ENCODE measurements at places on chromosomes 3 and 15.

DNA sequence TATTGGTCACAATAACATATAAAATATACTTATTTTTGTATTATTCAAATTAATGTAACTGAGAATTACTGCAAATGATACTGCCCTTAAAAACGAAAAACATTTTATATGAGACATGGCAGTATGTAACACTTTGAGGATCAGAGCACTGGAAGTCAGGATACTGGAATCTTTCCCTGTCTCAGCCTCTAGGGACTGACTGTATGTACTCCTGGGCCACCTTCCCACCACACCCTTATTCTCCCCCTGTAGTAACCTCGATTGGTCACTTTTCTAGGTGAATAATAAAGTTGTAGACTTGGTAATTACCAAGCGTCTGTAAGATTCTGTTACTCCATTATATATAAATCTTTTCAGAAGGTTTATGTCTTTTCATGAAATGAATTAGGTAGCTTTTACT, 43.0 kb downstream of the LRRC49 start:
- no peak for DNase-seq

DNA sequence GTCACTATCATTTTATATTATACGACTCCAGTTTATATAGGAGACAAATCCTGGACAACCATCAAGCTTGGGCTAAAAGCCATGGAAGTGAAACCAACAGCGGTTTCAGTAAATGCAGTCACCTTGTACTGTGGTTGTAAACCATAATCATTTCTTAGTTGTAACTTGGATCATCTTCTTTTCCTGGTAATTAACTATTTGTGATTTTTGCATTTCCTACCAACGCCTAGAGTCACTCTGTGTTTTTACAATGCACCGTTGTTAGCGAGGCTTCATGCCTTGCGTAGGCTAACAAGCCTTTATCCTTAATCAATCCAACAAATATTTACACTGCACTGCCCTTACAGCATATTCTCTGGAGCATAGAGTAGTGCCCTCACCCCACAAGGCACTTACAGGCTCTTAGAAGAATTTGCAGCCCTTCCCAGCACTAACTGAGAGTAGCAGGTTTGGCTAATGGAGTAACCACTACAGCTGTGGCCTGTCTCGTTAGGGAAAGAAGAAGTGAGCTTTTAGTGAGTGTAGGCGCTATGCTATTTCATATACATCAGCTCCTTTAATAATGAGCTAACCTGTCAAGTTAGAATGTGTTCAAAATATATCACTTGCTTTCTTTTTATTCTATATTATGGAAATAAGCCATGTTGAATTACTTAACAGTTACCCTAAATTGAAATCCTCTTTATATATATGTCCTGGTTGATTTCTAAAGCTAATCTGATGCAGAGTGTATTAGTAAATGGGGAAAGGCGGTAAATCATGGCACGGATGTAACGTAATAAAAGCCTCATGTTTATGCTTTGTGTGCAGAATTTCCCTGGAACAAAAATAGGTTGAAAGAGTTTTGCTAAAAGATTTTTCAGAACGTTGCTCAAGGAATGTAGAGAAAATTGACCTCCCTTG, 62.8 kb downstream of the ABHD2 start:
- no peak for DNase-seq

GRCh38 chr3:34703053-34703452, 904.6 kb downstream of the PDCD6IP start:
- no peak for DNase-seq

GRCh38 chr15:93399121-93399520, 310.1 kb upstream of the RGMA start:
- no peak for DNase-seq

GRCh38 chr3:161744366-161744765, 247.8 kb downstream of the OTOL1 start:
- no peak for DNase-seq

- DNase-seq: no peak
These were observed 9.0 kb downstream of the C2CD4A start for GRCh38 chr15:62075595-62076277.

- no peak for DNase-seq
These were observed 14.3 kb upstream of the SPRED1 start for GRCh38 chr15:38238311-38238710.

DNA sequence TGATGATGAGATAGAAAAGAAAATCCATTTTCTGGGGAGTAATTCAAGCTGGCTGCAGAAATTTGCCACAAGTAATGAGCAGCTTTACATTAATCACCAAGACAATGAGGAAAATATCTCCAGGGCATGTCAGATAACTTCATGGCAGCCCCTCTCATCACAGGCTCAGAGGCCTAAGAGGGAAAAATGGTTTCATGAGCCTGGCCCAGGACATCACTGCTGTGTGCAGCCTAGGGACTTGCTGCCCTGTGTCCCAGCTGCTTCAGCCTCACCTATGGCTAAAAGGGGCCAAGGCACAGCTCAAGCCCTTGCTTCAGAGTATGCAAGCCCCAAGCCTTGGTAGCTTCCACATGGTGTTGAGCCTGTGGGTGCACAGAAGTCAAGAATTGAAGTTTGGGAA, 161.7 kb downstream of the OPA1 start:
- no peak for DNase-seq

GRCh38 chr3:130515755-130516154, 1.2 kb upstream of the COL6A6 start:
- DNase-seq: no peak

GRCh38 chr15:74847432-74847831, 4.5 kb upstream of the ULK3 start:
- no peak for DNase-seq

DNA sequence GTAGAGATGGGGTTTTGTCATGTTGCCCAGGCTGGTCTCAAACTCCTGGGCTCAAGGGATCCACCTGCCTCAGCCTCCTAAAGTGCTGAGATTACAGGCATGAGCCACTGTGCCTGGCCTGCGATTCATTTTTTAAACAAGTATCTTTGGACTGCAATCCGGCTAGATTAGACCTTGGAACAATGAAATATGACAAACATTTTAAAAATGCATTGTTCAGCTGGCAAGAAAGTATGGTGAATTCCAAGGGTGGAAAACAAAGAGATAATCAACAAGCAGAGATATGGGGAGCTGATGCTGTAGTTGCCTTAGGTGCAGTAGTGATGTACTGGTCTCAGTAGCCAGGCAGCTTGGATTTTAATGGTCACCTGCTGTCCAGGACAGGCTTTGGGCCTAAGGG, 95.8 kb upstream of the GOLGA8J start:
- DNase-seq: no peak

DNA sequence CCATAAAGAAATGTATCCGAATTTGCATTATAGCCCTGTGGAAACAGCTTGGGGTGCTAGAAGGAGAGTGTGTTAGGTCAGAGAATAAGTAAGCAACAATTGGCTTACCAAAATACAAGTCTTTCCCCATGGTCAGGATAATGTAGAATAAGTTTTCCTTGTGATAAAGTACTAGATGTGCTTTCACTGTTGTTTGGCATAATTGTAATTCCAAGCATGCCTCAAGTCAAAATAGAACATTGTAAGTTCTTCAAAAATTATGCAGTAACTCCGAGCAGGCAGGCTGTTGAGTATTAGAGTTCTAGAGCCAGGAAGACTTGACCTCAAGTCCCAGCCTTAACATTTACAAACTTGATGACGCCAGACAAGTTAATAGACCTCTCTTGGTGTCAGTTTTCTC, 242.0 kb downstream of the TUSC7 start:
- no peak for DNase-seq

GRCh38 chr15:81015621-81016488, 15.1 kb downstream of the TLNRD1 start:
- DNase-seq: no peak

DNA sequence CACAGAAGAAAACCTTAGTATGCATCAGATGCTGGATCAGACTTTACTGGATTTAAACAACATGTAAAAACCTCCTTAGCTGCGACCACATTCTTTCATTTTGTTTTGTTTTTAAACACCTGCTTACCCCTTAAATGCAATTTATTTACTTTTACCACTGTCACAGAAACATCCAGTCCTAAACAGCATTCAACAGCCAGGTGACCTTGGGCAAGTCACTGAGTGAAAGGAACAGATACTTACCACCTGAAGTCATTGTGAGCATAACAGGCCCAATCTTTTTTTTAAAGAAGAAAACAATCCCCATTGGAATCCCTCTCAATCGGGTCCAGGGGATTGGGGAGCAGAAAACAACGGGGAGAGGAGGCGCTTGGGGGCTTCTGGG, 390 bp downstream of the STARD5 start:
- no peak for DNase-seq
